ENCODE measurements at places on chromosomes 4 and X.

GRCh38 chrX:123833387-123833786 lies 26.5 kb upstream of the XIAP start:
- DNase-seq: peak; percentile 7

DNA sequence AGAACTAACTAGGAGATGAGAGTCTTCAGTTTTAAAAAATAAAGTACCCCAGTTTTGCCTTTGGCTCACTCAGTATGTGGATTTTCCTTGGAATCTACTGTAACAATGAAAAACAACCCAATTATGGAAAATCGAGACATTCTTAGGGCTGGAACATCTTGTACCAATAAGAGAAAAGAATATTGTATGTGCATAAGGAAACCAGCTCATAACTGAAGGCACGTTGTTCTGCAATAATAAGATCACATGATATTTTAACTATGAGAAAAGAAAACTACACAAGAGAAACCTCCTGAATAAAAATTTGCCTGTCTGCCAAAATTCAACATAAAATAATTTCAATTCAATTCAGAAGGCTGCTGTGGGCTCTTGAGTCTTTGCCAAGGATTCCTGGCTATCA lies 261.8 kb upstream of the EDNRA start:
- DNase-seq: no peak

GRCh38 chr4:124777007-124777406 lies 64.5 kb upstream of the ANKRD50 start:
- DNase-seq: no peak

- no peak for DNase-seq
Measured at GRCh38 chr4:146191766-146192458, 16.4 kb downstream of the LSM6 start.

DNA sequence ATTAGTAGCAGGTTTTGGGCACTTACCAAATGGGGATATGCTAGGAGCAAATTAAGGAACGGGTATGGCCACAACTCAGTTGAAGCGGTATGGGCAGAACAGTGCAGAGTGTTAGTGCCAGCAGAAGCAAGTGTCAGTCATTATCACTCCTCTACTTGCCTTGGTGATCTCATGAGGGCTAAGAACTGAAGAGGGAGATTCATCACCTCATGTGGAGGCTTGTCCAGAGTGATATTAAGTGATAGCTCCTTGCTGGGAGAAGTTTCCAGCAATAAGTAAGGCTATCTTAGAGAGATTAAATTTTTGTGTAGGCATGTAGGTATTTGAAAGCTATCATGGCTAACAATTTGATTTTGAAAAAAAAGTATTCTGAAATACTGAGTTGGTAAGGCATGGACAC lies 615.4 kb upstream of the SMIM31 start:
- no peak for DNase-seq

DNA sequence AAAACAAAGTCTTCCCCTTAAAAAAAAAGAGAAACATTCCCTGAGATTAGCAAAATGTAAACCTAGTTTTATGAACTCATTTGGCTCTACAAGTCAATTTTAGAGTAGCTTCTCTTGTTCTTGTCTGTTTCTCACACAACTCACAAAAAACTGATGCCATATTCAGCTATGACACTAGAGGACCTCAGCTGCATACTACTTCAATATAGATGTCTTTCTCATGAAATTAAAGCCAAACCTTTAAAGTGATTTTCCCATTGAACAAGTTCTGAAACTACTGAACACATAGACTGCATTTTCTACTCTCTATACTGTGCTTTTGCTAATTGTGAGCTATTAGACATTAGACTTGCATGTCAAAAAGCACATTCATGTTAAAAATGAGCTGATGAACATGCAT lies 49.8 kb downstream of the TBCK start:
- no peak for DNase-seq

DNA sequence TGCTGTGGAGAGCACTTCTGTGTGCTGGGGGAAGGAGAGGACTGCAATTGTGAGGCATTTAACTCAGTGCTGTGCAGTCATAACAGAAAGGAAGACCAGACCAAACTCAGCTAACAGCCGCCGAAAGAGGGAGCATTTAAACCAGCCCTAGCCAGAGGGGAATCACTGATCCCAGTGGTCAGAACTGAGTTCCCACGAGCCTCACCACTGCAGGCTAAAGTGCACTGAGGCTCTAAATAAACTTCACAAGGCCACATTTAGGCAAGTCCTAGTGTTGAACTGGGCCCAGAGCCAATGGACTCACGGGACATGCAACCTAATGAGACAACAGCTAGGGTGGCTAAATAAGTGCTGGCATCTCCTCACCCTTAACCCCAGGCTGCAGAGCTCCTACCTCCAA lies 20.4 kb downstream of the IQCM start:
- no peak for DNase-seq

DNA sequence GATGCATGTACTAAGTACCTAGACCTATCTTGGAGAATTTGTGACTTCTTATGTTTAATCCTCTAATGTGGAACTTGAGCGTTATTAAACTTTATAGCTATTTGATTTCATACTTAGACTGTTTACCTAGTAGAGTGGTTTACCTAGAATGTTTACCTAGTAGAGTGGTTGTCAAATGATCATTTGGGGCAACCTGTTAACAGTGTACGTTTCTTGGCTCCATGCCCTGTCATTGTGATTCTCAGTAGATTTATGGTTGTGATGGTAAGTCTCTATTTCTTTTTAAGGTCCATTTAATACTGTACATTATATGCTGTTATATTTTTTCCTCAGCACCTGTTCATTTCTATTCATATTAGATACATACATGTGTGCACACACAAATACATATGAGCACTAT lies 233.0 kb upstream of the MAD2L1 start:
- DNase-seq: no peak

GRCh38 chrX:34238896-34239295 lies 106.8 kb upstream of the FAM47A start:
- DNase-seq: no peak

GRCh38 chr4:155759372-155760252 lies 791 bp downstream of the GUCY1B1 start:
- DNase-seq: no peak

- no peak for DNase-seq
Measured at GRCh38 chr4:184808713-184809050, 17.1 kb downstream of the ACSL1 start.

DNA sequence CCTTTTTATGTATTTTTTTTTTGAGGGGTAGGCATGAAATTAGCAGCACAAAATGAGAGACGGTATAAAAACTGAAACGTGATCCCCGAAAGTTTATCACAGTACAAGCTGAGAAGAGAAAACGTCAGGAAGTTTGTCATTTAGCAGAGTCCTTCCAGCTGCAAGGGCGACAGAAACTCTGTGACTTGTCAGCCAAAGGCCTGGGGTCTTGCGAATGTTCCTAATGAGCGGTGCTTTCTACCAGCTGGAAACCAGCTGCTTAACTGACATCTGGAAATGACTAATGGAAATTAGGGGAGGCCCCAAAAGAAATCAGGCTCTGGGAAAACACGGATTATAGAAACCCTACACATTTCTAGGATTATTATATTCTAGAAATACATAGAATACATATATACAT lies 66.5 kb downstream of the CHRNA9 start:
- no peak for DNase-seq

DNA sequence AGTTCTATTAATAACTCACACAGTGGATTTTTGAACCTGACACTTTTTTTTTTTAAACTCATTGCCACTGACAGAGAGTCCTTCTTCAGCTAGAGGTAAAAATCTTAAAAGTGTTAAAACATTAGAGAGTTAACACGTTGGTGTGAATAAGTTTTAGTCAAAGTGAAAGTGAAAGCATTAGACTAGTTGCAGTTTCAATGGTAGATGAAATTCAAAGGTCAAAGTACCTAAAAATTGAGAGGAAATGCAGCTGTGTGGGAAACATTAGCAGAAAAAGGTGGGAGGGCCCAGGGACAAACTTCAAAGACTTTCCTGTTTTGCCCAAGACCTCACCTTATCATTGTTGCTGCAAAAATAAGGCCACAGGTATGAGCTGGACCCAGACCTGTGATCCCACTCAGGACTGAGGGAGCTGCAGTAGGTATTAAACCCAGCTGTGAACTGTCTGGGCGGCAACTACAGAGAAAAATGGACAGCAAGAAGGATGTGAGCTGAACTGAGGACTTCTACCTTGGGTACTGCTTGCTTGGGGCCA lies 17.6 kb upstream of the GABRA4 start:
- no peak for DNase-seq

- DNase-seq: no peak
Measured at GRCh38 chrX:115571712-115572111, 10.7 kb downstream of the PLS3 start.

DNA sequence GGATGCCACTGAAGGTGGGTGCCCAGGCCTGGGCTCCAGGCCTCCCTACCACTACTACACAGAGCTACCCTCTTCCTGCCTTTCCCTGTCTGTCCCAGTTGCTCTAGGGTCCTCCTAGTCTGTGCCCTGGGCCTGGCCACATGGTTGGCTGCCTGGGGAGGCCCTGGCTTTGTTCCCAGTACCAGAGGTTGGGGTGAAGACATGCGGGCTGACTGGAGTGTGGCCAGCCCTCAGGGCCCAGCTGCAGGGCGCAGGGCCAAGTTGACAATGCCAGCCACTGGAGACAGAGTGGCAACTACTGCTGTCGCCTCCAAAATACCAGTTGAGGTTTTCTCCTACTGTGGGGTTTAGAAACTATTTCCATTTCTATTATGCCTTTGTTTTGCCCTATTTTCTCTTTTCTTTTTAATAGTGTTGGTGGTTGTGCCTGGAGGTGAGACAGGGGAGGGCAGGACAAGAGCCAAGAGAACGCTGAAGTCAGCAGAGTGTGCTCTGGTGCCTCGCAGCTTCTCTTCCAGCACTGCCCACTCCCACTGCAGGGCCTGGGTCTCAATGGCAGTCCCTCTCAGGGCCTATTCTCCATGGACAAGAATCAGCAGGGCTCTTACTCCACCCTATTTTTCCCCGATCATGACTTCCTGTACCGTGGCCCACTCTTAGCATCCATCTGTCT lies 32.2 kb upstream of the XPNPEP2 start:
- no peak for DNase-seq

- DNase-seq: no peak
Measured at GRCh38 chrX:8048466-8048865, 121.3 kb upstream of the PNPLA4 start.

DNA sequence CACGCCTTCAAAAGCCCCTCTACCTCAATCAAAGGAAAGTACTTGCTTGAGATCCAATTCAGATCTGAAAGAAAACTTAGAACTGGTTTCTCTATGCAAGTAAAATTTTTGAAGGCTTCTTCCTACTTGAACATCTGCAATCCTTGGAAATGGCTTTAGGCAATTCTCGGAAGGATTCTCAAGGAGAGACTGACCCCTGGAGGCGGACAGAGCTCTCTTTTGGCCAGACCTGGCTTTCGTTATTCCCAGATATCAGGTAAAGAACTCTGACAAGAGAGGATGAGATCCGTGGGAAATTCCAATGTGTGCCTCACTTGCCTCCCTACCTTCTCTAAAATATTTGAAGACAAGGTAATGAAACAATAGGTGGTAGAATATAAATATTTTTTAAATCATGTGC lies 670.3 kb upstream of the FAM241A start:
- DNase-seq: no peak

- DNase-seq: no peak
Measured at GRCh38 chr4:76198411-76199237, 15.0 kb downstream of the SCARB2 start.

Measured in stimulated activated CD4-positive, alpha-beta T cell treated with anti-CD3 and anti-CD28 coated beads, Interleukin-1b, Interleukin-23, amount 100 ng/mL, for 1 hour (primary cell).